ENCODE measurements at places on chromosomes 13 and 19.

DNA sequence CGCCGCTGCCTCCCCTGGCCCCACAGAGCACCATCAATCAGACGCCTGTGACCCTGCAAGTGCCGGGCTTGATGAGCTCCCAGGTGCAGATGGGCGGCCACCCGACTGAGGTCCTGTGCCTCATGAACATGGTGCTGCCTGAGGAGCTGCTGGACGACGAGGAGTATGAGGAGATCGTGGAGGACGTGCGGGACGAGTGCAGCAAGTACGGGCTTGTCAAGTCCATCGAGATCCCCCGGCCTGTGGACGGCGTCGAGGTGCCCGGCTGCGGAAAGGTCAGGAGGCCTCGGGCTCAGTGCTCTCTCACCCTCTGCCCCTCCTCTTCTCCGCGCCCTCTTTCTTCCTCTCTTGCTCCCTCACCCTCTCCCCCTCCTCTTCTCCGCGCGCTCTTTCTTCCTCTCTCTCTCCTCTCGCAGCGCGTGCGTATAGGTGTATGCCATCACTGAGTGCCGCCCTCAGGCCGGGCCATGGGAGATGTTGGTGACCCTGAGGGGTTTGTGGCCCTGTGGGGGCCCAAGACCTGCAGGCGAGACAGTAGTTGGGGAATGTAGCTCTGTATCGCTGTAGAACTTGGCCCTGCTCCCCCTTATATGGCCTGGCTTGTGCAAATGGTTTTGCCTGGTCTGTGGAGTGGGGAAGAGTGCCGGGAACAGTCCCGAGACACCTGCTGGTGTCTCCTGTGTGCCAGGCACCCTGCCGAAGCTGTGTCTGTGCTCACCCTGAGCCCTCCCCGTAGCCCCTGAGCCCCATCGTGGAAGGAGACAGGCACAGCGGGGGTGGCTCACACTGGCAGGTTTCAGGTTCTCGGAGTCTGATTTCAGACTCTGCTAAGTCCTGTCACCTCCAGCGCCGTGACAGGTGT lies 5.4 kb upstream of the EPN1 start:
- no peak for DNase-seq

- no peak for DNase-seq
Measured at GRCh38 chr19:3302755-3303154, 63.6 kb upstream of the NFIC start.

DNA sequence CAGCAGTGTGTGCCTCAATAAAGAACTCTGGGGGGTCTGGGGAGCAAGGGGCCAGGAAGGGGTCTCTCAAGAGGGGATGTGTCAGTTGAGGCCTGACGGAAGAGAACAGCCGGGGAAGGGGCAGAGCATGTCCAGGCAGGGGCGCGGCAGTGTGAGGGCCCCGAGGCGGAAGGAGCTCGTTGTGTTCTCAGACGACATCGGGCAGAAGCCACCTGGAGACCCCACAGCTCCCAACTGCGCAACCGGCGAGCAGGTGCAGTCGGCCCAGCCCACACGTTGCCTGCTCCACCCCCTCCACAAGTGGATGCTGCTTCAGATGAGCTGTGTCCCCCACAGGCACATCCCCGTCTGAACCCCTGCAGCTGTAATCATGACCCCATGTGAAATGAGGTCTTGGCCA lies 4.9 kb downstream of the CACTIN start:
- DNase-seq = no peak

GRCh38 chr19:54325194-54325621 lies 12.2 kb upstream of the LILRA5 start:
- peak; percentile 39 for DNase-seq

- no peak for DNase-seq
Measured at GRCh38 chr19:46608581-46609345, 7.6 kb downstream of the CALM3 start.

DNA sequence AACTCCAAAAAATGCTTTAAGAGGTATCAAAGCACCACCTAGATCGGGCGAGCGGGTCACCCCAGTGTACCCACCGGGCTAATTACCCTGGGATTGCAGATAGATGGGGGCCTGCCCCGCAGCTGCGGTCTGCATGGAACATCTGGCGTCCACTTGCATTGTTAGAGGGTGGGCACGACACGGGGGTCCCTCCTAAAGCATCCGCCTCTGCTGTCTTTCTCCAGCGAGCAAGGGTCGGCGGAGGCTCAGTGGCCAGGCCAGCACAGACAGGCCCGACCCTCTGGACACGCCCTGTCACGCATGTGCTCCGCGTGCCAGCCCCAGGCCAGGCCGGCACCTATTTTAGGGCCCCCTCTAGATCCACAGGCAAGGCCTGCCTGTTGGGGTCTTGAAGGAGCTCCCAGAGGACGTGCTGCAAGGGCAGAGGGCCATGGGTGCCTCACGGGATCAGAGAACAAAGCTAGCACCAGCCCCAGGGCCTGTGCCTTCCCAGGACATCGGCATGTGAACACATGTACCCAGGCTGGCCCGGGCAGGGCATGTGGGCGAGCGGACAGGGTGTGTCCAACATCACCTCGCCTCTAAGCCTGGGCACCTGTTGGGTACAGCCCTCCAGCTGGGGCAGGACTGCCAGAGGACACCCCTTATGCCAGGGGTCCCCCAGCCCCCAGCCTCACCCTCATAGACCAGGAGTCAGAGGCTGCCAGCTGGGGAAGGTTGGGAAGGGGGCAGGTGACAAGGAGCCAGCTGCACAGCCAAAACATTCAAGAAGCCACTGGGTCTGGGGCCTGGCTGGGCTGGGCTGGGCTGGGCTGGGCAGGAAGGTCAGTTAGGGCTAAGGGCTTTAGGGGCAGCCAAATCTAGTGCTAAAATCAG lies 35.6 kb upstream of the NANOS3 start:
- peak; percentile 63 for DNase-seq

DNA sequence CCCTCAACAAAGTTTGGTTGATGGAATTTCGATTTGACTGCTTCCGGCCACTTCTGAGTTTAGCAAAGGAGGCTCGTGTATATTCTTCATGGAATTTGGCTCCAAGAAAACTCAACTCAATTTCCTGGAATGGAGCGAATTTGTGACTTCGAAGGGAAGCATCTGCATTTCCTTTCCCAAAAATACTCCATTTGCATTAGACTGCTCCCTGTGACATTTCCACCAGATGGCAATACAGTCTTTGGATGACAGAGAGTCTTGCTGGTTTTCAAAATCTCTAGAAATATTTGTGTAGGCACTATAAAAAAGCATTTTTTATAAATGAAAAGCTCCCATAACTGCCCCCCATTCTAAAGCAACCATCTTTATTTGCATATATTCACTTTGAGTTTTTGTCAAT lies 4.1 kb downstream of the C1QTNF9 start:
- peak; percentile 2 for DNase-seq

DNA sequence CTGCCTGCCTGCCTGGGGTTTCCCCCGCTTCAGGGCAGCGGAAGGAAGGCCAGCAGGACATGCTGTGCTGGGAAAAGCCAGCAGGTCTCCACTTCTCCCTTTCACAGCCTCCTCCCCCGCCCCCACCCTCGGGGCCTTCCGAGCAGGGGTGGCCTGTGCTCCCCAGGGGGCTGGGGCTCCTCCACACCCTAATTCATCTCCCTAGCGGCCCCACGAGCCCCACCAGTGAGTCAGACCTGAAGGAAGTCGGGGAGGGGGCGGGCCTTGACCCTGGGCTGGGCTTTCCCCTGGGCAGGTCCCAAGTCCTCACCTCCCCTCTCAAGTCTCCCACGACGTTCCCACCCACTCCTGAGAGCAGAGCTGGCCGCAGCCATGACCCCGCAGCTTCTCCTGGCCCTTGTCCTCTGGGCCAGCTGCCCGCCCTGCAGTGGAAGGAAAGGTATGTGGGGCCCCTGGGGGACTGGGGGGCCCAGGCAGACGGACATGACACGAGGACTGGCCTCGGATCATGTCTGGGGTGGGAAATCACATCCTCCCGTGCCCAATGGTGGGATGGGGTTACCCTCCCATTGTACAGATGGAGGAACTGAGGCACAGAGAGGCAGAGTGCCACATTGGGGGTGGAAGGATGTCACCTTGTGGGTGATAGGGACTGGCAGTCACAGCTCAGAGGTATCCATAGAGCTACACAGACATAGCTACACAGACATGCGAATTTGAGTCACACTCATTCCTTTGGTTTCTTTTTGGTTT lies at the start of gene EBI3:
Gene EBI3 (plus strand): TSS at position 345 of the 753 bp plus-strand sequence. CDS start 28 bp downstream, at position 373.
- DNase-seq = peak; percentile 79

DNA sequence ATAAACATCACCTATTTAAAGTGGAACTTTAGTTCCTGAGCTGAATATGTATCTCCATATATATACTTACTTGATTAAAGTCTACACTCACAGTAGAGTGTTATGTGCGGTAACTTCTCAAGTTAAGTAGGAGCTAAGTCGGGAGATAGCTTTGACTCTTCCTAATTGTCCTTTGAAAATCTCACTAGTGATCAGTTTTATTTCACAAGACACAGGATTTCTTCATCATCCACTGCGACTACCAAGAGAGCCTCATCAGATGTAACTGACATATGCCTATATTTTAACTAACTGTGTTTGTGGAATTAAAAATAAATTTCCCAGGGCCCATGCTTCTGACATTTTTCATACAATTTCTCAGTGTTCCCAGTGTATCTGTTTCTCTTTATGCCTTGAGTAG lies 1664.0 kb downstream of the EFNB2 start:
- DNase-seq = no peak

DNA sequence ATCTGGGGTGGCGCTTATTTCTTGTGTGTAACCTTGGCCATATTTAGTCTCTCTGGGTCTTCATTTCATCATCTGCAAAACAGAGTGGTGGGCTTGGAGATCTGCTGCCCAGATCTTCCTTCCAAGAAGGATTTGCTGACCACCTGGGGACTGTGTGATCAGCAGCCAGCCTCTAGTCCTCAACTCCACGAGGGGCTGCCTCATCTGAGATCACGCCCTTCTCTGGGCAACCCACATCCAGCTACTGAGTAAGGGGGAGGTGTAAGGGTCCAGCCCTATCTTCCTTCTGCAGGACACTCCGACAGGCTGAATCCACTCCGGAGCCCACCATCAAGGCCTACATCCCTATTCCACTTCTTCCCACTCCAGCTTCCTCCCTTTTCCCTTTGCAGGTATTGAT lies 57.9 kb downstream of the CHST8 start:
- no peak for DNase-seq
